Left lung (tissue), 14 donors: ENCODE measurements at places on chromosomes 1 and 21. TPM values are rescaled to one million over a fixed set of nuclear protein-coding genes. Genes with fewer than 3 reads are reported as not detected.

GRCh38 chr1:78758506-78758905 lies 108.9 kb downstream of the IFI44 start:
- no peaks in the 10 kb centered on the region for H3K36me3 ChIP-seq
- DNase-seq: no peak
- no peaks in the 10 kb centered on the region for H3K27me3 ChIP-seq
- H3K4me3 ChIP-seq: no peak overlapping the region

GRCh38 chr1:92854101-92854785 lies 22.4 kb downstream of the RPL5 start:
- H3K4me3 ChIP-seq: no peak overlapping the region
- no peaks in the 10 kb centered on the region for H3K36me3 ChIP-seq
- no peak overlapping the region for H3K27ac ChIP-seq

- no peak overlapping the region for H3K27ac ChIP-seq
- no peaks in the 10 kb centered on the region for H3K4me1 ChIP-seq
- no peak for DNase-seq
- H3K36me3 ChIP-seq: no peaks in the 10 kb centered on the region
- no peaks in the 10 kb centered on the region for H3K27me3 ChIP-seq
Observed at GRCh38 chr1:203777596-203777995, 12.6 kb downstream of the LAX1 start.

SPRR4 gene
- not detected for total RNA-seq

DNA sequence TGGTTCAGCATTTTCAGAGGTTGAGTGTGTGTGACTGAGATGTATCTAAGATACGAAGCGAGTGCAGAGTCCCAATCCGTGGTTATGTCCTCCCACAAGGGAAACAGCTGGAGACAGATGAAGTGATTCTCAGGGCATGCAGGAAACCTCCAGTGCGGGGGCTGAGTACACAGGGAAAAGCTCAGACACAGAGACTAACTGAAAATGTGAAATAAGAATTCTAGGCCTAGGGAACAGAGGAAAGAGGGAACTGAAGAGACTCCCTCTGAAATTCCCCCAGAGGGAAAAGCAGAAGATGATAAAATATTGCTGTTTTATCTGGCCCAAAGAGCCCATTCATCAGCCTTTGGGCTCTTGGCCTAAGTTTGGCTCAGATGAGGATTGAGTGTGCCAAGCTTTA lies 116.8 kb downstream of the LRRC53 start:
- H3K36me3 ChIP-seq: no peaks in the 10 kb centered on the region
- no peaks in the 10 kb centered on the region for H3K4me1 ChIP-seq
- no peak overlapping the region for H3K4me3 ChIP-seq
- H3K27ac ChIP-seq: no peak overlapping the region
- no peaks in the 10 kb centered on the region for H3K27me3 ChIP-seq
